ENCODE measurements at places on chromosomes 3 and 15.

GRCh38 chr15:40563426-40563825, 1.4 kb downstream of the CCDC32 start:
- DNase-seq = no peak

- DNase-seq = no peak
Measured at GRCh38 chr15:66852064-66852905, 150.2 kb downstream of the SMAD6 start.

- no peak for DNase-seq
Measured at GRCh38 chr3:134928819-134929218, 133.8 kb downstream of the EPHB1 start.

DNA sequence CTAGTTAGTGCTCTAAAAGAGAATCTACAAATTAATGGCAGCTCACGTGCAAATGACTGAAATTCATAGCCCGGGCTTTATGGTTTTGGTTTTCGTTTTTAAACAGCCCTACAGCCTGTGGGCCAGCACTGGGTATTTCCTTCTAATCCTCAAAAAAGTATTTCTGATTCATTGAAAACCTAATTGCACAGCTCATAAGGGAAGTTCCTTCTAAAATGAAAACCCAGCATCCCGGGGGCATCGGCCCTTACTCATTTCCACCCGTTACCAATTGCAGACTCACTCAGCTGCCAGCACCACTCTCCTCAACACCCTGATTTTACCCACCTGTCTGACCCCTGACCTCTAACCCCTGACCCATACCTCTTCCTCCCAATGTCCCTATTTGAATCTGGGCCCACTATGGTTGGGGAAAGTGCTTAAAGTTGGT, 59.5 kb upstream of the ZNF148 start:
- DNase-seq = no peak

GRCh38 chr3:20511863-20512505, 326.0 kb upstream of the SGO1 start:
- peak; percentile 83 for DNase-seq

DNA sequence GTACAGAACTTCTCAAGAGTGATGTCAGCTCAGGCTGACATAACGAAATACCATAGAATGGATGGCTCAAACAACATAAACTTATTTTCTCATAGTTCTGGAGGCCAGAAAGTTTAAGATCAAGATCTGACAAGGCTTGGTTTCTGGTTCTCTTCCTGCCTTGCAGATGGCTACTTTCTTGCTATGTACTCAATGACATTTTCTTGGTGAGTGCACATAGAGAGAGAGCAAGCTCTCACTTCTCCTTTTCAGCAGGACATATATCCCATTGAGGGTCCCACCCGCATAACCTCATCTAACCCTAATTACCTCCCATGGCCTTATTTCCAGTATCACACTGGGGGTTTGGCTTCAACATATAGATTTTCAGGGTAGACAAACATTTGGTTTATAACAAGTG, 1072.1 kb downstream of the PLOD2 start:
- DNase-seq = no peak

GRCh38 chr3:72340056-72340455, 508.2 kb downstream of the SHQ1 start:
- no peak for DNase-seq

- peak; percentile 83 for DNase-seq
Measured at GRCh38 chr3:62233065-62233464, 140.3 kb downstream of the FEZF2 start.

GRCh38 chr3:138675393-138675792, 66.8 kb downstream of the FAIM start:
- DNase-seq = no peak

GRCh38 chr3:105868431-105868741, 426 bp downstream of the CBLB start:
- DNase-seq = peak; percentile 71

- no peak for DNase-seq
Measured at GRCh38 chr3:132926098-132926497, 112.1 kb upstream of the TMEM108 start.

- no peak for DNase-seq
Measured at GRCh38 chr3:14303336-14304100, 98.9 kb upstream of the SLC6A6 start.

All from GM23338 (cell line).